ENCODE measurements at places on chromosomes 7 and 10.

DNA sequence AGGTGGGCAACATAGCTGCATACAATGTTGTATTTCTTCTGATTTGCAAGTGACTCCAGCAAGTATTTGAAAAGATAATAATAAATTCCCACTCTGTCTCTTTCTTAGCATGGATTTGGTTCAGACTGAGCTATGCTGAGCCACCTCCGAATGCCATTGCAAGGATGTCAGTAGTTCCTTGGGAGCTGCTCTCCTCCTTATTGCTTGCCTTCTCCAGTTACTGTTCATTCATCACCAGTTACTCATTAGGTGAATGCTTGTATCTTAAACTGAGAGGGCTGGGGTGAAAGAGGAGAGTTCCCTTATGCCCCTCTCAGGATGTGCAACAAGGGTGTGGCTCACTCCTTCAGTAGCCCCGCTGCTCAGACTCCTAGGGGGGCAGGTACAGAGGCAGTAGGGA is 78.4 kb upstream of the PRKAR2B start:
- DNase-seq = no peak

DNA sequence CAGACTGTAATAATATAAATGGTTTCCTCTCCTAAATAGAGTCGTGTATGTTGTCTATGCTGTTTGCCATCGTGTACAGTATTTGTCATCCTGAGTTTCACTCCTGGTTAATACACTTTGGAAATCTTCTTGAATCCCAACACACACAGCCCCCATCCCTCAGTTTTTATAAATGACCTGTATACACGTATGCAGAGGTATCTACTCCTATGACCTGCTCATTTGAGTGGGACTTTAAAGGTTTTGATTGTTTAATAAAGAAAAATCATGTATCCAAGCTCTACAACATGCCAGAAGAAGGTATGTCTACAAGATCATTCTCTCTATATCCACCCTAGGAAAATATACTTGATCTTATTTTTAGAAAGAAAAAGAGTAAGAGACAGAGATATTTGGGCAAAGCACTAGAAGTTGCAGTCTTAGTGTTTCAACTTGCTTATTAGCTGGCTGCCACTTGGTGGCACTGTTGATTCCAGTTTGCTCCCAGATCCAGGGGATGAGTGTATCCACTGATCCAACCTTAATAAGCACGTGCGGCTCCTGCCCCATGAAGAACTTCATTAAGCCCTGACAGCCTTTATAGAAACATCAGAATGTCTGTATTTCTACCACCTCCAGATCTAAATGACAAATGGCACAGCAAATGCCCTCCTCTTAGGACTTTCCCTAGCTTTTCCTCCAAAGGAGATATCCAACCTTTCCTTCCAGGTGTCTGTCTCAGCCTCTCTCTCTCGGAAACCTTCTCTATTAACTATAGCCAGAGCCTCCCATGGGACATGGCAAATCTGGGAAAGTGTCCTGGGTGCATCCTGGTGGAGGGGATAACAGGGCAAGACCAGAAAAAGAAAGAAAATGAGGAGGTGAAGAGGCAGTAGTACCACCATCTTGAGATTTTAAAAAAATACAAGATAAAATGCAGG is 181.6 kb upstream of the NEBL start:
- DNase-seq = peak; percentile 27

GRCh38 chr10:123761038-123761428 is 94.9 kb downstream of the GPR26 start:
- no peak for DNase-seq

DNA sequence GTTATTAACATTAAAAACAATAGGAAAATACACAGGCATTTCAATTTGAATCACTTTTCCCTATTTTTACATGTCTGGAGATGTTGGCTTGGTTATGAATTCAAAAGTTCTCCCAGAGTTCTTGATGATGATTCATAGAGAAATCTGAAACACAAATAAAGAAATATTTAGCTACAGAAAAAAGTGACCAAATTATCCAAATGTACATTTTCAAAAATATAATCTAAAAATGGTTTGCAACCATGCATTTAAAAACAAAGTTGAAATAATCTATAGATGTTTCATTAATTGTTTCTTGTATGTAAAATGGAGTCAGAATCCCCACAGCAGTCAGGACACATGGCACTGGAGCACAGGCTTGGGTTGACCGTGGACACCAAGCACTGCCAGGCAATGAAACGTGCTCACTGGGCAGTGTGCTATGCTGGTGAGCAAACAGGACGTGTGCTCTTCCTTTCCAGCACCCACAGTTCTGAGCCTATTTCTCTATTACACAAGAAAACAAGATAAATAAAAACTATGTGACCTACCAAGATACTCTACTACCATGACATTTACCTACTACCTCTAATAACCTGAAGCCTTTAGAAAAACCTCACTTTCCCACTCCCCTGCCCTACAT is 44.1 kb upstream of the PTPRN2 start:
- no peak for DNase-seq

- DNase-seq = no peak
Measured at GRCh38 chr10:53009961-53010907, 237.7 kb upstream of the MBL2 start.

GRCh38 chr7:7639847-7640220 is 718 bp upstream of the UMAD1 start:
- DNase-seq = peak; percentile 35

DNA sequence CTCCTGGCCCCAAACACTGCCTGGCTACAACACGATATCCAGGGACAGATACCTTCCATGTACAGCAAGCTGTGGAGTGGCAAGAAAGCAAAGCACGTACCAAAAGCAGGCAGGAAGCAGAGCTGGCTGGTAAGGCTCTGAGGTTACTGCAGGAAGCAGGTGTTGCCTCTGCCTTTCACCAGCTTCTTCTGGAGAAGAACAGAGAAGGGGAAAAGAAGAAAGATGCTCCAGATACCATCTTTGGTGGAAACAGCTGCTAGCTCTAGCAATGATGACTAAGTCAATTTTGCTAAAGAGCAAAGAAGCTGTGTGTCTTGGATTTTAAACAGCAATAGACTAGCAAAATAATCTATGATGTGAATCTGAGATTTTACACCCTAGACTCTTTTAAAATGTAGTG is 34.9 kb upstream of the PRSS1 start:
- DNase-seq = no peak

DNA sequence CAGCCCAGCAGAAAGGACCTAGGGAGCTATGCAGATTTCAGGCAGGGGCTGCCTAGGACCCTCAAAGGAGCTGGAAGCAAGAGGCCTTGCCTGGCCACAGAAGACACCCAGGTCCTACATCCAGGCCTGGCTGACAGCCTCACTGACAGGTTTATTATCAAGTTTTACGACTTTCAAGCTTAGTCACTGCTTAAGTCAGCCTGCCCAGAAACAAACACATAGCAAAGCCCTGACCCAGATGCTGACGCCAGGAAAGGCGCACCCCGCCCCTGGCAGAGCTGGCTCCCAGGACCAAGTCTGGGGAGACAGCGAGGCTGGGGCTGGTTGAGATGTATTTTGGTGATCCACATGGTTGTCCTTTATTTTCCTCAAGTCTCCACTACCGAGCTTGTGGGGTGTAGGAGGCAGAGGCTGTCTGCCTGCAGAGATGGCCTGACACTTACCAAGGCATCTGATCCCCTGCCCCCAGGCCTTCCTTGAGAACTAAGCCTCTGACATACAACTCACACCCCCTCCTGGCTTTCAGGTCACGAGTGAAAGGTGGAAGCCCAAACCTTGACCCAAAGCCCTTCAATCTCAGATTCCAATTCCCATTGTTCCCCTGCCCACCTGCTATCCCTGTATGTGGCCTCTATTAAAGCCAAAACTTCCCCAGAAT is 80.7 kb upstream of the EMX2 start:
- no peak for DNase-seq

GRCh38 chr7:158327571-158328180 is 259.9 kb downstream of the PTPRN2 start:
- no peak for DNase-seq

- no peak for DNase-seq
Measured at GRCh38 chr10:116098411-116099022, 174.5 kb downstream of the GFRA1 start.

- no peak for DNase-seq
Measured at GRCh38 chr7:48262606-48263310, 91.5 kb downstream of the ABCA13 start.

DNA sequence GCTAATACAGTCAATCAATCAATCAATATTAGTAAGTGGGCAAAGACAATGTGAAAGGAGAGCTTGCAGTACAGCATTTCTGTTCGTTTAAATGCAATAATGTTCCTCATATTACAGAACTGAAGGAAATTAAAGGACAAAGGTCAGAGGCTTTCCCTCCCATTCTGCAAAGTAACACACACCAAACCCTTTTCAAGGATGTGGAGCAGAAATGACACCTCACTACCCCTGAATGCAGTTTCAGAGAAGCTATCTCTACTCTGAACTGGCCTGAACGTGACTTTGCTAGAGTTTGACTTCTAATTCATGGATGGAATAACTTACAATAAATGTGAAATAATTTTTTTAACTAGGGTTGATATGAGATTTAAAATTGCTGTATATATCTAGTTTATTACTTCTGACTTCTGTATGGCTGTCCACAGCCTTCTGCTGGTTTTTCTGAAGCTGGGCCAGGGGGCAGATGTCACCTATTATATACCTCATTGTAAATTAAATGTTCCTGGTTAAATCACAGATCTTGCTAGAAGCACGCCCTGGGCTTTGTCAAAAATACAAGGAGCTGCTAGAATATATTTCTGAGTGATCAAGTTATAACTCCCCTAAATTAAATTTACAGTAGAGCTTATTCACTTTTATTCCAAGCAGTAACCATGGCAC is 156.9 kb upstream of the C7orf33 start:
- no peak for DNase-seq

GRCh38 chr7:111083413-111083812 is 7.5 kb upstream of the LRRN3 start:
- DNase-seq = no peak

DNA sequence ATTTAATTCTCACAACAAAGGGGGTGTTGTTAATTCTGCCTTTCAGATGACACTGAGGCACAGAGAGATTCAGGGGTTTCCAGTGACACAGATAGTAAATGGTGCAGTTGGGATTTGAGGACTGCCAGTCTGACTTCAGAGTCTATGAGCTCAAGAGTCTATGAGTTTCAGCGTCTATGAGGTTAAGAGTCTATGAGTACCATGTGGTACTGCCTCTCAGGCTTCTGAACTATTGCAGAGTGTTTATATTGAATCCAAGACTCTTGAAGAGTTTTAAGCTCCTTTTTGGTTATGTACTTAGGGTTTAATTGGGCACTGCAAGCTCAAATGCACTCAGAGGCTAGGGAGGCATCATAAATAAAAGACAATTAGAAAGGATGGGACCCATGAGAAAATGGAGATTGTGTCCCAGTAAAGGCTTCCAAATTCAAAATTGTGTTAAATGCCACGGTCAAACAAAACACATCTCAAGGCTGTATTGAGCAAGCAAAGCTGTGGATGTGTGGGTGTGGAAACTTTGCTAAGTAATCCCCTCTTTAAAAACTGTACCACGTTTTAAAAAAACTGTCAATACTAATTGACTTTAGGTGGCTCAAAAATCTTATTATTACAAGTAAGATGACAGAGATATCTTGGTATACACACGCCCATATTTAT is 123.9 kb upstream of the FAM171A1 start:
- DNase-seq = no peak

DNA sequence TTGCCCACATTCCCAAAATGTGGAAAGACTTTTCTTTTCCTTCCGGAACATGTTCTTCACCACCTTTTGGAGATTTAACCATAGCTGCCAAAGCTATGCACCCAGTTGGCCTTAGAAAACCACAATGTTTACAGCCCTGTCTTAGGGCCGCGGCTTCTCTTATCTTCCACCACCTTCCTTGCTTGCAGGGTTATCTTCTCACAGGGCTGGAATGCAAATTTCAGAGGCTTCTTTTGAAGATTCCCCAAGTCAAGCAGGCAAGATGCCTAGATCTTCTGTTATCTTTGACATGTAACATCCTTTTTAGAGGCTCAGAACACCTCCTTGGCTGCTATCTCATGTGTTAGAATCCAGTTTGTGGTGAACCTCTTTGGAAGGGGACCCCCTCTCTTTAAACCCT is 11.1 kb downstream of the KCTD7 start:
- no peak for DNase-seq

DNA sequence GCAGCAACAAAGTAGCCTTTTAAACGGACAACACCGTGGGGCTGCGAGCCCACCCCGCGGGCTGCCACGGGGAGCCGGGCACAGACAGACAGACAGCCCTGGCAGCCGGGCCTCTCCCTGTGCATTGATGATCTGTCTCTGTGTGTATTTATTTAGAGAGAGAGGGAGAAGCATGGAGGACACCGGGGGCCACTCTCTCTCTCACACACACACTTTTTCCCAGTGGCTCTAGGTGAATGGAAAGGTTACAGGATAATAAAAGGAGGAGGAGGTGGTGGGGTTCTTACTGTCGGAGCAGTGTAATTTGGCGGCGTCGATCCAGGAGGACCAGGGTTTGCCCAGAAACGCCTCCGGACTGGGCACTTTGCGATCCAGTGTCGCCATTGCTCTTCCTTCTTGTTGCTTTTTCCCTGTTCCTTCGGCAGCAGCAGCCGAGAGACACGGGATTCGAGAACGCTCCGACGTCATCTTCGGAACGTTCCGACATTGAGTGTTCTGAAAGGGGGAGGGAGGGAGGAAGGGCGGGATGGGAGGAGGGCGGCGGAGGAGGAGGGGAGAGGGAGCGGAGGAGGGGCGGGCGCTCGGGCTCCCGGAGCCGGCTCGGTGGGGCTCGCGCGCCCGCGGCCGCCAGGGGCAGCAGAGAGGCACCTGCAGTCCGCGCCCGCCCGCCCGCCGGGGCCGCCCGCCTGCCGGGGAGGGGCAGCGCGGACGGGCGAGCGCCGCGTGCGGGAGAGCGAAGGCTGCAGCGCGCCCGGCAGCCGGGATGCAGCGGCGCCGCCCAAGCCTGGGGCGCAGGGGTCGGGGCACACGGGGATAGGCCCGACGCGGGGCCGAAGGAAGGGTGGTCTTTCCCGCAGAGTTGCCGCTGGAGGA is at the start of gene ATXN7L1:
Gene ATXN7L1 (minus strand): TSS at position 509 of the 873 bp plus-strand sequence. CDS start 41 bp downstream, at position 468.
- peak; percentile 85 for DNase-seq

DNA sequence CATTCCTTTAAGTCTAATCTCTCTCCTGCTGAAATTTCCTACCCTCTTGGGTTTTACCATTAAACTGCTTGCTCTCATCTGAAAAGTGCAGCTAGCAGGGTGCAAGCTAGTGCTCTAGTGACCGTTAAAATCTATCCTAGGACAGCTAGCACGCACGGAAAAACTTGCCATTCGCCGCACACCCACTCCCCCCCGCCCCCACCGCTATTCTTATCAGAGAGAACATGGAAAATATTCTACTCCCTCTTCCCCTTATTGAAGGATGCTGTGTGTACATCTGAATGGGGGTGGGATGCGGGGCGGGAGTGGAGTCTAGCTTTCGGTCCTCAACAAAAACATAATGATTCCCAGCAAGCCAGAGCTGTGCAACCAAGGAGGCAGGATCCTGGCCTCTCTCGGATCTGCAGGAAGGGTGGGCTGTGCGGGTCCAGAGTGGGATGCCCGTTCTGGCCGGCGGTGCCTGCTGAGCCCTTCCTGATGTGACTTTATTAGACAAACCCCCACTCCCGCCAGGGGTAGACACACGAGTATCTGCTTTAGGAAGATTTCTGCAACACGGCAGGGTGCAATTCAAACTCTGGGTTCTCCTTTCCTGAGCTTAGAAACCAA is 1.1 kb upstream of the ADRA2A start:
- DNase-seq = no peak

All from activated CD4-positive, alpha-beta T cell treated with anti-CD3 and anti-CD28 coated beads for 24 hours (primary cell).